ENCODE measurements at places on chromosomes 16 and 17.

GRCh38 chr17:75064867-75065561, 18.0 kb downstream of the KCTD2 start:
- no peak for DNase-seq

- no peak for DNase-seq
These were observed 3.2 kb downstream of the SLC6A2 start for GRCh38 chr16:55658898-55659420.

- no peak for DNase-seq
These were observed 579 bp upstream of the LRRC59 start for GRCh38 chr17:50397919-50398285.

DNA sequence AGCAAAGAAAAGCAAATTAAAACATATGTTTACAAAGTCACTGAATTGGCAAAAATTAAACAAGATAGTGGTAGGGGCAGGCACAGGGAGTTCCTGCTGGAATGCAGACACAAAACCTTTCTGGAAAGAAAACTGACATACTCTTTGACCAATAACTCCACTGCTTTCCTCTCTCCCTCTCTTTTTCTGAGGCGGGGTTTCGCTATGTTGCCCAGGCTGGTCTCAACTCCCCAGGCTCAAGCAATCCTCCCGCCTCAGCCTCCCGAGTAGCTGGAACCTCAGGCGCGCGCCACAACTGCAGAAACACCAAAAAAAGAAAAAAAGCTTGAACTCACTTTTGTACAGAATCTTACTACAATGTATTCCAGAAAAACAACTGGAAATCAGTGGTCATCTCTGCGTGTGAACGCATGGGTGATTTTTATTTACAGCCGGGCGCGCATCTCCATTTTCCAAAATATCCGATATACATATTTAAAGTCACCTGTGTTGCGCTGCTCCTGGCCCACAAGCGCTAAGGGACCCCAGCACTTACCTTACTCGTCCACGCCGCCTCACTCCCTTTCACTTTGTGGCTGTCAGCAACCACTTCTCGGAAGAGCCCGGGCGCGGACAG, 480 bp downstream of the TXNL4B start:
- no peak for DNase-seq

DNA sequence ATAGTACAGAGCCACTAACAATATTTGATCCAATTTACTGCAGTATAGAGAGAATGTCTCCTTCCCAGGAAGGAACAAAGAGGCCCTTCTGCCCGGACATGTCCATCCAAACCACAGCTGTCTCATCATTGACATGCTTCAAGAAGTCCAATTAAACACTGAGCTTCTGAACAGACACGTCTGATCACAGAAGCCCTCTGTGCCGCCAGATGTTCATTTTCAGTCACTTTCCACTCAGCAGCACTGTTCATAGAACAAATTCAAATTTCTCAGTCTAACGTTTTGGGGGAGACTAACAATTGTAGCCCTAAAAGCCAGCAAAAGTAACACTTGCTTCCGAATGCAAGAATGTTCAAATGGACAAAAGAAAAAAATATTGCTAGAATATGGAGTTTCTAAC, 15.3 kb downstream of the ZC3H7A start:
- DNase-seq = no peak

DNA sequence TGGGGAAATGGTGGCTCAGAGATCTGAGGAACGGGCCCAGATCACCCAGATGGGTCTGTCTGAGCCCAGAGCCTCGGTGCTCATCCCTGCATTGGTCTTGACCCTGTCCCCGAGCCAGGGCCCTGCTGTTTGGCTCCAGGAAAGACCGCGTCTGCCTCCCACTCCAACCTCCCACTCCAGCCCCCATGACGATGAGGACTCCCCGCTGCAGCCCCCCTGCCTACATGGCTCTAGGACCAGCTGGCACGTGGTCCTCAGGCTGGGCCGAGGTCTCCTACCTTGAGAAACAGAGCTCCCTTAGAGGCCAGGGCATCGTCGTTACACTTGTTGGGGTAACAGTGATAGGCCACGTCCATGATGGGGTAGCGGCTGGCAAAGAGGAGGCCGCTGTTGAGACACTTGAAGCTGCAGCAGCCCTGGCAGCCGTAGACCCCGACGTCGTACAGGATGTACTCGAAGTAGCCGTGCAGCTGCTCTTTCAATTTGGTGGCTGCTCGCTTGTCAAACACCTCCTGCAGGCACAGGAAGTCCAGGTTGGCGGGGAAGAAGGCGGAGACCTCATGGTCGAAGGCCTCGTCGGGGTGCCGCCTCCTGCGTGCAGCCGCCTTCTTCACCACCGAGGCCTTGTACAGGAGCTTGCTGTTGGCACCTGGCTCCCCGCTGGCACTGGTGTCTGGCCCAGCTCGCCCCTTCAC, 59.9 kb downstream of the PRMT7 start:
- no peak for DNase-seq

DNA sequence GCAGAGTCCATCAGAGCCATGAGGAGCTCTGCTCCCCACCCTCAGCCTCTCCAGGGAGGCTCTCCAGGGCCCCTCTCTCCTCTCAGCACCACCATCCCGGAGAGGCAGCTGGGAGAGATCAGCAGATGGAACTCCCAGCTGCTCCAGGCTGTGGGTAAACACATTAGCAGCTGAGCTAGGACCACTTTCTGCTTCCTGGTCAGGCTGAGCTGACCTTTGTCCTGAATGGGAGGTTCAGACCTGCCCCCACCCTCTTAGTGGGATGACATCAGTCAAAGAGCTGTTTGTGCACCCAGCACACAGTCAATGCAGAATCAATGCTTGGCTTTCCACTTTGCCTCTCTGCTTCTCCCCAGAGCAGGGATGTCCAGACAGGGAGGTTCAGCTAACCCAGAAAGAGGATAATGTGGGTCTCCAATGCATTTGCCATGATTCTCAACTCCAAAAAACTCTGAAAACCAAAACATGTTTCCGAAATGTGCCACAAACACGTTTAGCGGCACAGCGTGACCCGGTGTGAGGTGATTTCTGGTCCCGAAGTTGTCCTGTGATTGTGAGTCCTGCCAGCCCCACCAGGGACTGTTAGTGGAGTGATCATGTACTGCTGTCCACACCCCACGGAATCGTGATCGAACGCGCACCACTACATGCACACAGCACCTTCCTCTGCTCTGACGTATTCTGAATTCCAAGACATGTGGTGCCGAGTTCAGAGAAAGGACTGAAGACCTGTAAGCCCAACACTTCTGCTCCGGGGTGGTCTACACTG, 6.7 kb downstream of the GPR142 start:
- DNase-seq = no peak

GRCh38 chr17:63276821-63277220, 169.3 kb downstream of the CYB561 start:
- DNase-seq = no peak

DNA sequence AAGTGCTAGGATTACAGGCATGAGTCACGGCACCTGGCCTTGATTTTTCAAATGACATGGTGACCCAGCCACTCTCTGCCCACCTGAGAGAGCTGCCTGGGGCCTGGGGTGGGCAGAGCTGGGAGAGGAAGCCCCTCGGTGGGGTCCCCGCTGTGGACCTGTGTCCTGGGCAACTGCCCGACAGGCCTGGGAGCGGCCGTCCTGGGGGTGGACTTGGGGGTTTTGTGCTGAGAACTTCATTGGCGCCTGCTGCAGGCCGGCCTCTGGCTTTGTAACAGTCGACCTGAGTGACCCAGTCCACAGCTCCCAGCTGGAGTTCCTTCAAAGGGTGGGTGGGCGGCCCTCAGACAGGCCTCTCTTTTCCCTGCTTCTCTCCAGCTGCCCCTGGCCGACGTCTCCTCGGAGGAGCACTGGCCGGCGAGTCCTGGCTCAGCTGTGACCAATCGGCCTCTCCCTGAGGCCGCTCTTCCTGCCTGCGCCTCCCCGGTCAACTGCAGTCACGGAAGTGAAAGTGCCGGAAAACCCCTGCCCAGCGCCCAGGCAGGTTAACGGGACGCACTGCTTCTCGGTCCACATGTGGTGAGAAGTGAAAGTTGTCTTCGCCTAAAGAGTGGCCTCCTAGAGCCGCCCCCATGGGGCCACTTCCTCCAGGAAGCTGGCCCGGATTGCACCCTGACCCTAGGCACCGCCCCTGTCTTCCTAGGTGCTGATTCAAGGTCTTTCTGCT, 5.5 kb downstream of the CBFA2T3 start:
- peak; percentile 96 for DNase-seq

GRCh38 chr16:86427433-86427851, 82.9 kb upstream of the FOXF1 start:
- no peak for DNase-seq

DNA sequence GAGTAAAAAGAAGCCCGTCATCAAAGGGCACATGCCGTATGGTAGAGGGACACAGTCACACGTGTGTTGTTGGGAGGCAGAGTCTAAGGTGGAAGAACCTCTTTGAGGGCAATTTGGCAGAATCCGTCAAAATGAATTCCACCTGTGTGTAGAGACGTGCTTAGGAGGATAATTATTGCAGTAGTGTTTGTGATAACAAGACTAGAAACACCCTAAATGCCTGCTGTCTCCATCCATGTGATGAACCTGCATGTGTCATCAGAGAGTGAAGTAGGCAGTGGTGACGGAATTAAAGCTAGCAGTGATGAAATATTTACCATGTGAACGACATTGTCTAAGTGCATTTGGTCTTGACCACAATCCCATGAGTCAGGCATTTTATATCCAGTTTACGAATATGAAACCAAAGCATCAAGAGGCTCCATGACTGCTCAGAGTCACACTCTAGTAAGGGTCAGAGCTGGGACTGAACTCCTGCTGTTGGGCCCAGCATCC, 61.3 kb upstream of the ADORA2B start:
- peak; percentile 95 for DNase-seq

Measured in MV-4-11 (cell line).